ENCODE measurements at places on chromosomes 5 and 9.
A peak's percentile ranks its signal among the peaks of the same experiment; 100 is the strongest.

GRCh38 chr9:135222881-135223760 is 135.7 kb downstream of the OLFM1 start:
- DNase-seq = no peak

- no peak for DNase-seq
These were observed 50.7 kb downstream of the PRRC1 start for GRCh38 chr5:127568166-127568565.

DNA sequence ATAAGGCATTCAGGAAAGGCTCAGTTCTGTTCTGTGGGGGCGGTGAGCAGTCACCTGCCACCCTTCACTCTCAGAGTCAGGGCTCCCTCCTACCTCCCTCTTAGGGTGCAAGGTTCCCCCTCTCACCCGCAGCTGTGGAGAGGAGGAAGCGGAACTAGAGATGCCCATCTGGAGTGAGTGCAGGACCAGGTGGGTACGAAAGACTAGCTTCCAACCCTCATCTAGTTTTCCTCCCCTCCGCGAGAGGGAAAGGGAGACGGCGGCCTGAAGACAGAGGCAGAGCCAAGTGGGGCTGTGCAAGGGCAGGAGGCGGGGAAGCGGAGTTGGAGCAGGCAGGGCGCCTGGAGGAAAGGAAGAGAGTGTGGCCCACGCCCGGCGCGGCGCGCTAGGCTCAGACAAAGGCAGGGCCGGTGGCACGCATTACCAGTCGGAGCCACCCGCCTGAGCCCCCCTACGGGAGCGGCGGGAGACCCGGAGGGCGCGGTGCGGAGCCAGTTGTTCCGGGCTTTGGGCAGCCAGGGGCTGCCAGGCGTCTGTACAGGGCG is 7.3 kb downstream of the PRR7 start:
- DNase-seq = peak; percentile 63

- DNase-seq = no peak
These were observed 5.5 kb upstream of the AOPEP start for GRCh38 chr9:94720846-94721549.

DNA sequence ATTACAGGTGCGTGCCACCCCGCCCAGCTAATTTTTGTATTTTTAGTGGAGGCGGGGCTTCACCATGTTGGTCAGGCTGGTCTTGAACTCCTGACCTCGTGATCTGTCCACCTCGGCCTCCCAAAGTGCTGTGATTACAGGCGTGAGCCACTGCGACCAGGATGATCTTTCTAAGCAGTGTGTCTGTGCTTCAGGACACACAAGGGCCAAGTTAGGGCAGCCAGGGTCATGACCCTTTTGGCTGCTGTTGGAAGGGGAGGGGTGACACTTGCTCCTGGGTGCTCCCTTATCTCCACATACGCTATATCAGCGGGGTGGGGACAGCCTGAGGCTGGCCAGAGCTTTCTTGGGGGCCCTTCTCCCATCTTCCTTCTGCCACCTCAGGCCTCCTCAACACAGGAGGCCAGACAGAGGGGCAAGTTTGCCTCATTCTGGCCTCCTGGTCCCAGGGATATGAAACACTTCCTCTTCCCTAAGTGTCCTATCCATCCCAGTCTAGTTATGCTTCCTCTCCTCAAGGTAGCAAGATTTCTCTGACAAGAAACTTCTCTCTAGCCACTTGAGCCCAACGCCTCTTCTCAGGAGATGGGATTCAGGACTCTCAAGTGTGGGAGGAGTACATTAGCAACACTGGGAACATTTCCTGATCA is 1.9 kb upstream of the ZNF79 start:
- DNase-seq = no peak

- DNase-seq = no peak
These were observed 247.4 kb upstream of the RASA1 start for GRCh38 chr5:87020099-87020934.

- peak; percentile 5 for DNase-seq
These were observed 142.7 kb downstream of the C5orf15 start for GRCh38 chr5:133825631-133826289.

GRCh38 chr9:127485995-127486394 is 34.7 kb downstream of the LRSAM1 start:
- no peak for DNase-seq

DNA sequence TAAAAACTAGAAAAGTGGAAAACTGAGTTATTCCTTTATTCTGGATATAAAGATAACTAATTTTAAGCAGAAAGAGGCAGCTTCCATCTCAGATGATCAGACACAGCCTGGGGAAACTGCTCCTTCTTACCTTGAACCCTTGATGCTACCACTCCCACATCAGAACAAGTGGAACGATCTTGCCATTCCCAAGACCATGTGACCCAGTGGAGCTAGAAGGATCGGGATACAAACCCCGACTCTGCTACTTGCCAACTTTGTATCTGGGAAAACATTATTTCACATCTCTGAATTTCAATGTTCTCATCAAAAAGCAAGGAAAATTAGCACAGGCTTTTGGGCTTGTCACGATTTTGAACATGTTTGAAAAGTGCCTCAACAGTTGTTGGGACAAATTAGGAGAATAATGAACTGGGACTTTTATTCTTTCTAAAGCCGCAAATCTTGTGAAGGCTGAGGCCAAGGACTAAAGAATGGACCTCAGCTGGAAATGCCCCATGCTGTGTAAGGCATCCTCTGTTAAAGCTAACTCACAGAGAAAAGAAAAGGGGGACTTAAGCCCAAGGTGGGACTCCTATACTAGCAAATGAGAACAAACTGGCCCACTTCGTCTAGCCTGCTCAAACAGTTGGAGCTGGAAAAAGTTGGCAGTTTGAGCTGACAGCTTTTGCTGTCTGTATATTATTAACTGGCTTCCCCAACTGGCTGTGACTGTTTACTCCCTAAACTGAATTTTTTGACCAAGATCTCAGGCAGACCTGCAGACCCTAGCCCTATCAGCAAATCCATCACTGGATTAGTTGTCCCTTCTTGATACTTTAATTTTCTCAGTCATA is 552.3 kb downstream of the EFNA5 start:
- no peak for DNase-seq

- DNase-seq = no peak
These were observed 679.8 kb downstream of the CETN3 start for GRCh38 chr5:89729623-89730301.

GRCh38 chr9:127778280-127779135 is at the start of gene SH2D3C:
Gene SH2D3C (minus strand): TSS chr9:127778666. CDS start chr9:127778627, 39 bp downstream.
- no peak for DNase-seq

DNA sequence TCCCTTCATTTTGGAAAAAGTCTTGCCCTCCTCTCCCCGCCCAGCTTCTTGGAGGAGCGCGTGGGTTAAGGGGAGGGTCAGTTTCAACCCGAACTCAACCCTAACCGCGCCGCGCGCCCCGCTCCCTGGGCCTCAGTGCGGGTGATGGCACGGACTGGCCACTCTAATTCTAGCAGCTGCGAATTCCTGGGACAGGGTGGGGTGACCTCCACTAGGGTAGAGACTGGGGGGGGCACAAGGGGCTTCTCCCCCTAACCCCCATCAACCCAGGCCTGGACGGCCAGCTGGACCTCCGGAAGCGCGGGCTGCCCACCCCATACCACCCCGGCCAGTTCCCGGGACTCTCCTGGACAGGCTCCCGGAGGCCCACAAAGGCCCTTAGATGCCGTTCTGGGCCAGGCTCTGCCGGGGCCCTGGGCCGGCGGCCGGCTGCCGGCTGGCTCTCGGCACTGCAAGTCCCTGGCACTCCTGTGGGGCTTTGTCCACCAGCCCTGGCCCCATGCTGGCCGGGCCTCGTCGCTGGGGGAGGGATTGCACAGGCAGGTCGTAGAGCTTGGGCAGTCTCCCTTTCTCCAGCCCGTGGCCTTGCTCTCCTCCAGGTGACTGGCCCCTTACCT is 7.2 kb upstream of the PSD2 start:
- DNase-seq = no peak

- DNase-seq = no peak
These were observed 20.9 kb downstream of the RPS23 start for GRCh38 chr5:82257247-82257646.

DNA sequence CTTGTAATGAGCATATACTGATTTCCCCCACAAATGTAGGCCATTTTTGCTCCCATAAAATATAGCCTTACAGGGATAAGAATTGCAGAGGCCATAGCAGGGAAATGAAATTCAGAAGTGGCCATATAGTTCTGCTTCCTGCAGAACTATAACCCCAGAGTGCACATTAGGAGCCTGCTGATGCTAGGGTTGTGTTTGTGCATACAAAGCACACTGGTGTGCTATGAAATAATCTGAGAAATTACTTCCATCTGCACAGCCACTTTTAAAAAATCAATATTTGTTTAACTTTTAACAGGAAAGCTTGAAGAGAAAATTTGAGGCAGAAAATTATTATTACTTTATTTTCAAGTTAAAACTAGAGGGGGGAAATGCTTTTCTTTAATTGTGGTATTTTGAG is 380.3 kb downstream of the MRPS30 start:
- DNase-seq = no peak

DNA sequence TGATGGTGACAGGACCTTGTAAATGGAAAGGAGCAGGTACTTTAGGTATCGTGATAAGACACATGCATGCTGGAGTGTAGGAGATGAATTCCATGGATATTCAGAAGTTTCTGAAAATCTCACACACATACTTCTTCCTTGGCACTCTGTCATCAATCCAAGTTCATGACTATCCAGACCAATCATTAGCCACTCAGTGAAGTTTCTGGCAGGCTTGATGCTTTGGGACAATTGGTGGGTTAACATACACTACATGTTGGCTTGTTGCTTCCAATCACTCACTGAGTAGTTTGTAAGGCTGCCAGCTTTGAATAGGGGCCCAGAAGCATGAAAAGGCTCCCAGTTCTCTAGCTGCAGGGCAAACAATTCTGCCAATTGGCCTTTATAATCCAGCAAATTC is 147.6 kb downstream of the CEMIP2 start:
- no peak for DNase-seq

GRCh38 chr5:74258314-74258665 is 382.2 kb downstream of the ENC1 start:
- DNase-seq = no peak

DNA sequence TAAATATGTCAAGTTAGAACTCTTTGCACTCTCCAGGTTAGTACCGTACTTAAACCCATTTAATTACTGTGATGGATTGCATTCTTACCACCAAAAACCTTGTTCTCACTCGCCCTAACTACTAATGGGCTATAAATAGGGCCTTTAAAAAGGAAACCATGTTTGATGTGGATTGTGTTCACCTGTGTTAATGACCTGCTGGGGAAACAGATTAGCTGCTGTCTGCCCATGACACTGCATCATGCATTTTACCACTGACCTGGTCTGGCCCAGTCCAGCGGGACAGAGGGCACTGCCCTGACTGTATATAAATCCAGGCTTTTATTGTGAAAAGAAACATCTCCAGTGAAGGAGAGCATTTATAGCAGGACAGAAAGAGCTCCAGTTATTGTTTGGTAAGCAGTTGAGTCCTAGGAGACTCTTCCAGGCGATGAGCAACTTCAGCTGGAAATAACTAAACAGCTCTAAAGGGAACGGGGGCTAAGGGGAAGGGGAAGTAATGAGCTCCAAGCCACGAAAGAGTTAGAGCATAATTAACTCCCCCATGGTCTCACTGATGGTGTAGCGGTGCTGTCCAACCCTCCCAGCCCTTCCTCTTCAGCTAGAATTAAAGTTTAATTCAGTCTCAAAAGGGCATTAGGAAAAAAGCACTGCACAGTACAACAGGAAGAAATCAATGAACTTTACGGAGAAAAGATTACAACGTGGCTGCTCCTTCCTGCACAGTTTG is 303.1 kb downstream of the ENC1 start:
- no peak for DNase-seq

GRCh38 chr5:172453206-172453985 is 929 bp downstream of the SH3PXD2B start:
- peak; percentile 37 for DNase-seq

GRCh38 chr5:171601266-171601881 is 181.9 kb downstream of the FGF18 start:
- no peak for DNase-seq

- DNase-seq = no peak
These were observed 40.3 kb upstream of the GLRX start for GRCh38 chr5:95862671-95863382.

DNA sequence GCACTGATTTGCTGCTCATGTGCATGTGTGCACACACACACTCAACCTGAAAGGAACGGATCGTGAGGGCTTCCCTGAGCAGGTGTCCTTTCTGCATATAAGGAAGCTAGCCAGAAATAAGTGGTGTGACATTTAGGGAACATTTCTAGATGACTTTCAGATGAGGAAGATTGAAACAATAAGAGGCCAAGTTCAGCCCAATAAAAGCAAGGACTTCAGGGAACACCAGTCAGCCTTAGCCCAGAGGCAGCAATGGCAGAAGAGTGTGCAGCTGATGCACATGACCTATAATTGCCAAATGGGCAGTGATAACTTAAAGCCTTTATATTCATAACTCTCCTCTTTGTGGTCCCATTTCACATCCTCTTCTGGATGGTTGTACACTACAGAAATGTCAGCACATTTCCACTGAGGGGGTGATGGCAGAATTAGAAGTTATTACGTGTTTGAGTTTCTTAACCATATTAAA is 255.5 kb downstream of the TRIM32 start:
- no peak for DNase-seq

DNA sequence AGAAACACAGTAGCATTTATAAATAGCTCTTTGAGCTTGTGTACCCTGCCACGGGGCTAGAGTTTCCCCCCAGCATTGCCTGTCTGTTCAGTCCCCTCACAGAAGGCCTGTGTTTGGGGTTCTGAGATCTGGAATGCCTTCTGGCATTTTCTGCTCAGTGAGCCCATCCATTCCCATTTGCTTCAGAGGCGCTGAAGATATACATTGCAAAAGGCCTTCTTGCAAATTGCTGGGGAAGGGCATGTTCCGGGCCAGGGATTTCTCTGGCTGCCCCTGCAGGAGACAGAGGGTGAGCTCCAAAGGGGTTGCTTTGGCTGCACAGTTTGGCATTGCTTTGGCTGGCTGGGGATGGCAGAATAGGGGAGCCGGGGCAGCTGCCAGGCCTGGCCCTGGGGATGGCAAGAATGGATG is 308.4 kb downstream of the MSX2 start:
- DNase-seq = no peak

DNA sequence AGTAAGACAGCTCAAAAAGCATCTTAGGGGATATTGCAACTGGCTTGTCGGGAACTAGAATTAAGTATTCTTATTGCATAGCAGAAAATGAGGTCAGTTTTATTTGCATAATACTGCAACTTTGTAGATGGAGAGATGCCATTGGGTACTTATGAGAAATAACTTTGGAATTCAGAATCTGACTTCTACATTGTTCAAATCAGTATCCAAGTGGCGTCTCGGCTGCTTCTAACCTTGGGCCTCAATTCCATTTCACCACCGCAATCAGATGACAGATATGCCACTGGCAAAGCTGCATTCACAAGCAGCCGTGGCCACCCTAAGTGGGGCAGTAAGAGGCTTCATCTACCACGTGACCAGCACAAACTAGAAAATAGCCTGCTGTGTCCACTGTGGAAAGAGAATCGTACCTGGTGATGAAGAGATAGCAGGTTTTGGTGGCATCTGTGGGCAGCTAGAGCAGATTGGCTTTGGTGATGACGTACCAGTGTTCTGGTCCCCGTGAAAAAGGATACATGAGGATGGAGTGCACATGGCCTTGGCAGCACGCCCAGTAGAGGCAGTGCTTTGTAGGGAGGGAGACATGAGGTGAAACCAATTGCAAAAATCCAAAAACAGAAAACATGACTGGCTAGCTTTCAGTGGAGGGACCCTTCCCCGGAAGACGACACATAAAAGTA is 116.6 kb downstream of the KLHL3 start:
- peak; percentile 11 for DNase-seq
